Activated CD4-positive, alpha-beta T cell treated with anti-CD3 and anti-CD28 coated beads, Interleukin-2, amount 50 U/mL, for 1 hour (primary cell): ENCODE measurements at places on chromosomes 2 and 18.

DNA sequence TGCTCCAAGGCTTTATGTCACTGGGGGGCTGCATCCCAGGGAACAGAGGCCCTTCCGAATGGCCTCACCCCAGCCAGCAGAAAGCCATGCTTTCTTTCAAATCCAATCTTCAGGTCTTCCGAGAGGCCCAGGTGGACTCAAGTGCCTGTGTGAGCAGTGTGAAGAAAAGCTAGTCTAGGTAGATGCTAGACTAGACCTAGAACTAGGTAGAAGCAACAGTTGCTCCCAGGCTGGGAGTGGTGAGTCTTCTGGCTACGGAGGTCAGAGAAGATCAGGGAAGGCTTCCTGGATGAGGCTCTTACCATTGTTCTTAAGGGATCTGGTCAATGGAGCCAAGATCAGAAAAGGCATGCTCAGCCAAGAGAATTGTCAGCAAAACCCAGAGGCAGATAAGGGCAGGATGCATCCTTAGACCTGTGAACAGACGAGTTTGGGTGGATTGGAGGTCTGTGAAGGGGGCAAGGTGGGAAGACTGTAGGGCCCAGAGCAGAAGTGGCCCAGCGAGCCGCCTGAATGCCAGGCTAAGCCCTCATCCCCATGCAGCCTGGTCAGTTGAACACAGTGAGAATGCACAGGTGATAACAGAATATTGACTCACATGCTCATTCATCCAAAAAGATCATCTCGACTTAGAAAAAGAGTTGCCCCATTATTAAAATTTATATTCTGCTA lies 110.8 kb downstream of the SMAD7 start:
- DNase-seq: no peak

DNA sequence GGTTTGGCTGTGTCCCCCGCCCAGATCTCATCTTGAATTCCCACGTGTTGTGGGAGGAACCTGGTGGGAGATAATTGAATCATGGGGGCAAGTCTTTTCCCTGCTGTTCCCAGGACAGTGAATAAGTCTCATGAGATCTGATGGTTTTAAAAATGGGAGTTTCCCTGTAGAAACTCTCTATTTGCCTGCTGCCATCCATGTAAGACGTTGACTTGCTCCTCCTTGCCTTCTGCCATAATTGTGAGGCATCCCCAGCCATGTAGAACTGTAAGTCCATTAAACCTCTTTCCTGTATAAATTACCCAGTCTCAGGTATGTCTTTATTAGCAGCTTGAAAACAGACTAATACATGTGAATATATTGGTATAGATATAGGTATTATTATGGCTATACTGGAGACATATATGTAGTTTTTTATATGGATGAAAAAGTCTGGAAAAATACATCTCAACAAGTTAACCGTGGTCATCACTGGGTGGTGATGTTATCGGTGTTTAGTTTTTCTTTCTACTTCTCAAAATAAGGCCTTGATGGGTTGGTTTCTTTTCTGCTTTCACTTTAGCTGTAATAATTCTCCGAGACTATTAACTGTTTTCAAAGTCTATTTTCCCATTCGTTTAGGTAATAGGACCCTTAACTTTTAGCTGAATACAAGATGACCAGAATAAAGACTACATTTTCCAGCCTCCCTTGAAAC lies 39.1 kb upstream of the NCOA1 start:
- DNase-seq: no peak

- DNase-seq: no peak
These were observed 112.0 kb downstream of the PPP1R1C start for GRCh38 chr2:182097571-182098164.

- no peak for DNase-seq
These were observed 603.1 kb downstream of the ZEB2 start for GRCh38 chr2:143916781-143917180.

GRCh38 chr2:174594456-174594855 lies 3.1 kb downstream of the WIPF1 start:
- no peak for DNase-seq
